ENCODE measurements at places on chromosomes 5 and 9.

GRCh38 chr9:20670395-20670794 is 13.7 kb upstream of the FOCAD start:
- DNase-seq, result no peak

- DNase-seq, result no peak
These were observed 2.8 kb downstream of the TMEM171 start for GRCh38 chr5:73122875-73123810.

GRCh38 chr9:136117291-136117915 is 1.3 kb downstream of the TMEM250 start:
- no peak for DNase-seq

DNA sequence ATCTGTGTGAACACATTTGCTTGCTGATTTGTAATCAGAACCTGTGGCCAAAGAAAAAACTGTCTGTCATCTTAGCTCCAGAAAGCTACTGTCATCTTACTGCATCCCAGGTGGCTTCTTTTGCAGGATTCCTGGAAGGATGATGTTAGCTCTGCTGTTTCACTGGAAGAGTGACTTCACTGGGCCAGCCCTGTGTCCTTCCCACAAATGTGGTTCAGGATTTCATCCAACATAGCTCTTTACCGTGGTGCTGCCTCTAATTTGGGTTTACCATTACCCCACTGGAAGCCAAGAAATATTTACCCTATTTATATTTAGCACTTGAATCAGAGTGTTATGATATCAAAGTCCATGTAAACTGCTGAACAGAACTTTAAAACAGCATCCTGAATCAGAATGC is 501.0 kb downstream of the GADD45G start:
- DNase-seq, result no peak

GRCh38 chr5:158976035-158976434 is 123.7 kb downstream of the EBF1 start:
- no peak for DNase-seq

DNA sequence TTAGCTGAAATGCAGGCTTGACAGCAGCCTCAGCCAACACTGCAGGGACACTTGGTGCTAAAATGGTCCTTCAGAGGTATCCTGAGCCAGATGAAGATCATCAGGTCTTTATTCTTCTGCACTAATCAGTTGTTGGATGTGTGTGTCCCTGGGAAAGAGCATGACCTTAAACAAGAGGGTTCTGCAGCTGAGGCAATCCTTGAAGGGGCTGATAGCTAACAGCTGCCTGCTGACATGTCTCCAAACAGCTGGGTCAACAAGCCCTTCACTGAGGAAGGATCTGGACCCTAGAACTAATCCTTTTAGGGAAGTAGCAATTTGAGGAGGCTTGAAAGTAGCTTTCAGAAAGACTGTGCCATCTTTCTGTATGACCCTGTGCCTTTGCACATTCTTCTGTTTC is 376.3 kb upstream of the ACTBL2 start:
- no peak for DNase-seq

GRCh38 chr5:61303346-61303745 is 28.7 kb upstream of the ZSWIM6 start:
- DNase-seq, result no peak

DNA sequence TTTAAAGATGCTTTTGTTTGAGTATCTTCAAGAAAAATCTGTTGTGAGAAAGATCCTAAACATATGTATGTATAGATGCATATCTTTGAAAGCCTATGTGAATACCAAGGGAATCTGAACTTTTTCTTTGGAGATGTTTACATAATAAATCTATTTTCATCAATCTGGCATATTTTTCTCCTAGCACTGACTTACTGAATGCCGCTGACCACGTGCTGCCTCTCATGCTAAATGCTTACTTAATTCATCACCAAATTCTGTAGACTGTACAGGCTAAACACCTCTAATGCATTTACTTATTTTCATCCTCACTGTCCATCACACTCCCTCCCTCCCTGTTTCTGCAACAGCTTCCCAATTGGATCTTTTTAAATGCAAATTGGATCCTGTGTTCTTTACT is 566.2 kb upstream of the WWC1 start:
- DNase-seq, result no peak

DNA sequence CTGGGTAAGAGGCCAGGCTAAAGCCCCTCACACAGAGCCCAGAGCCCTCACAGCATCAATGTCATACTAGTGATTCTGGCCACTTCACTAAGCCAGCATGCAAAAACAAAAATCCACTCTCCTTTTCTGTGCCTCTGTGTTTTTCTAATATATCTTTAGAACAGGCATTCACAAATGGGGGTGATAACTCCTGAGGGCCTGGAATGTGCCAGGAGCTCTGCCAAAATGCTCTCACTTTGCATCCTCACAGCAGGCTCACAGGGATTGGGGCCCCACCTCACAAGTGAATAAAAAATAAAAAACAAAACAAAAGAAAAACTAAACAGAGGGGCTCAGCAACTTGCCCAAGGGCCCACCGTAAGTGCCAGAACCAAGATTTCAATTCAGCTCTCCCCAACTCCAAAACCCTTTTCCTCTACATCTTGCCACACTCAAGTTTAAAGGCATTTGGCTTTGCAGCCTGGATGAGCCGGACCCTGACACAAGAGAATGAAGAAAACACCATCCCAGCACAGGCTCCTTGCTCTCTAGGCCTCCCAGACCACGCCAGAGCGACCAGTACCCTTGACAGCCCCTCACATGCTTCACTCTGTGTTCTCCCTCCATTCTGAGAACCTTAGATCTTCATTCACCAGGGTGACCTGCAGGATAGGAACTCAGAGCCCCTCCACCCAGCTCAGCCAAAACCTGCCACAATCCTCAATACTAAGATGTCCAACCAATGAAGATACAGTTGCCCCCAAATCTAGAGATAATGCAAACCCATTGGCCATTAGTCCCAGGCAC is 51.3 kb downstream of the SAXO1 start:
- no peak for DNase-seq

- no peak for DNase-seq
These were observed 71.2 kb upstream of the COX7C start for GRCh38 chr5:86546582-86546981.

DNA sequence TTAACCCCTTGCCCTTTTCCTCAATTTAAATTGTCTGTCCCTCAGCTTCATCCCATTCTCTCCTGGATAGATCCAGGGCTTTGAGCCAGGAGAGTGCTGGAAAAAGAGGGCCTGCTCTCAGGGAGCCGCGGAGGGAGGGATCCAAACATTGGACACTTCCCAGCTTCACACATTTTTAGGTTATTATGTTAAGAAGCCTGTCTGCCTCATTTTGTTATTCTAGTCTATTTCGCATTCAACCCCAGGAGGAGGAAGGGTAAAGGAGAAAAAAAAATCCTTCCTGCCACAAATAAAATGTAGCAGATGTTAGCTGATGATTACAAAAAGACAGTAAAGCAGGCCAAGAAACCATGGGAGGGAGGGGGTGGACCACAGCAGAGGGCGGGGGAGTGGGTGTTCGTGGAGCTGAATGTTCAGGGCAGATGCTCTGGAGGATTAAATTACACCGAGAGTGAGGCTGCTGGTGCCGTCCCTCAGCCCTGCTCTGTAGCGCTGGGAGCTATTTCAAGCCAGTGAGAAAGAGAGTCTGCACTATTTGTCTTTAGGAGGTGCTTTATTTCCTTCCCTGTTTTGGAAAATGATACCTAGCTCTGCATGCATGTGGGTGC is 60.6 kb upstream of the ZFR start:
- peak; percentile 71 for DNase-seq

DNA sequence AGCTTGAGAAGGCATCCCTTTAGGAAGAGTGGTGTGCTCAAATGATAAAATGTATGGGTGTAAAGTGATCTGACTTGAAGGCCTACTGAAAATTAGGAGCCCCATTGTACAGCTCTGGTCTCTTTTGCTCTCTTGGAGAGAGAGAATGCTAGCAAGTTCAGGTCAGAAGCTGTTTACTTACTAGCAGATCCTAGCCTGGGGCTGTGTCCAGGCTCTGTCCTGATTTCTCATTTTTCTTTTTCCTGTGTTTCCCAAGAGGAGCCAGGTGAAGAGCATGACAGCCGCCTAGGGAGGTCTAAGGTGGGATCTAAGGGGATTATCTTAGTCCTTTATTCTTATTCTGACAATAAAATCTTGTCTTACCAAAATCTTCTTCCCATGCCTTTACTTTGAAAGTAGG is 272.8 kb downstream of the NNT start:
- no peak for DNase-seq

- DNase-seq, result no peak
These were observed 1377.5 kb upstream of the CDH9 start for GRCh38 chr5:28415791-28416443.

Data from suprapubic skin (tissue), 4 donors.